ENCODE measurements at places on chromosomes 7 and 10.

GRCh38 chr10:104334965-104335650 lies 3.2 kb downstream of the ITPRIP start:
- no peak for DNase-seq

GRCh38 chr10:14507176-14507575 lies 176.5 kb upstream of the FRMD4A start:
- DNase-seq, result no peak

- DNase-seq, result no peak
Observed at GRCh38 chr7:135236727-135237126, 3.1 kb downstream of the STRA8 start.

DNA sequence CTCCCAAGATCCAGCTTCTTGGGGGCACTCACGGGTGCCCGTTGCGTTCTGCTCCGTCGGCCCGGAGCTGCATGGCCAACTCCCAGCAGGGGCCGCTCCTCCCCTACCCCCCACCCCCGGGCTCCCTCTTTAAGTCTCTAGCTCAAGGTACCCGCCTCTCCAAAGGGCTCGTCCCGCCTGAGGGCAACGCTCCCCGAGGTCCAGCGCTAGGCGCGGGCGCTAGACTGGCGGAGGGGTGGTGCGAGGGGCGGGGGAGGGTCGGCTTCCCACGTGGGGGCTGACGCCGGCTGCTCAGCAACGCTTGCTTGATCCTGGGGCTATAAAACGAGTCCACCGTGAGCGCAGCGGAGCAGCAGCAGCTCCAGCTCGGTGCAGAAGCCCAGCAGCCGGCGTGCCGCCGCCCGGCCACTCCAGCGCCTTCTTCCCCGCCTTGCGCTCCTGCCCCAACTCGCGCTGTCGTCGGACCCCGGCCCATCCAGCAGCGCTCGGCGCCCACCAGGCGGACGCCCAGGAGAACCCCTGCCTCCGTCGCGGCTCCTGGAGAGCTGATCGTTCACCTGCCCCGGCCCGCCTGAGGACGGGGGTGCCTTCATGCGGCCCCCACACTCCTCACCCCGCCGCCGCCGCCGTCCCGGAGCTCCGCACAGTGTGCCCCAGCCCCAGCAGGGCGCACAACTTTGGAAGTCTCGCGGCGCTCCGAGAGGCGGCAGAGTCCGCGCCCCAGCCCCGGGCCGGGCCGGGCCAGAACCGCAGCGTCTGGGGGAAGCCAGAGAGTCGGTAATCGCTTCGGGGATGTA lies at the start of gene ADRA2A:
Gene ADRA2A, plus strand, starts transcription at position 348 of the 797 bp plus-strand sequence. CDS start 968 bp downstream, outside the sequence.
- no peak for DNase-seq

DNA sequence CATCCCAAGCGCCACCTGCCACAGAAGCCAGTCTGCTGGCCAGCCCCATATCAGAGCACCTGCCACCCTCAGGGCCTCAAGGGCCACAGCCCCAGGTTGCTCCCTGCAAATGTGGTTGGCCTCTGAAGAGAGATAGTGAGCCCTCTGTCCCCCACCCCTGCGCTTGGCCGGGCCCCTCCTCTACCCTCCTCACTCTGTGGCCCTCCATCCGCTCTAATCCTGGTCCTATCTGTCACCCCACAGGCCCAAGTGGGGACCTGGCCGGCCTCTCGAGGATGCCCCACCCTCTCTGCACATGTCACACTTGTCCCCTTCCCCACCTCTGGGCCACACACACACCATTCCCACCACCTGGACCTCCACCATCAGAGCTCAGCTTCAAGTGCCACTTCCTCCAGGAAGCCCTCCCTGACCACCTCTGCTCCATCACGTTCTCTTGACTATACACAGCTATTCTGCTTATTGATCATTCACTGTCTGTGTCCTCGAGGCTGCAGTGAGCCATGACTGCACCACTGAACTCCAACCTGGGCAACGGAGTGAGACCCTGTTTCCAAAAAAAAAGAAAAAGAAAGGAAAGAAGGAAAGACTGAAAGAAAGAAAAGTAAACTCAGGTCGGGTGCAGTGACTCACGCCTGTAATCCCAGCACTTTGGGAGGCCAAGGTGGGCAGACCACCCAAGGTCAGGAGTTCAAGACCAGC lies 42.4 kb downstream of the TNRC18 start:
- DNase-seq, result no peak

GRCh38 chr10:3935933-3936359 lies 150.9 kb upstream of the KLF6 start:
- DNase-seq, result no peak

GRCh38 chr7:100632951-100633717 lies 8.2 kb downstream of the TFR2 start:
- no peak for DNase-seq

GRCh38 chr7:130994378-130995115 lies 260.5 kb upstream of the KLF14 start:
- DNase-seq, result no peak

DNA sequence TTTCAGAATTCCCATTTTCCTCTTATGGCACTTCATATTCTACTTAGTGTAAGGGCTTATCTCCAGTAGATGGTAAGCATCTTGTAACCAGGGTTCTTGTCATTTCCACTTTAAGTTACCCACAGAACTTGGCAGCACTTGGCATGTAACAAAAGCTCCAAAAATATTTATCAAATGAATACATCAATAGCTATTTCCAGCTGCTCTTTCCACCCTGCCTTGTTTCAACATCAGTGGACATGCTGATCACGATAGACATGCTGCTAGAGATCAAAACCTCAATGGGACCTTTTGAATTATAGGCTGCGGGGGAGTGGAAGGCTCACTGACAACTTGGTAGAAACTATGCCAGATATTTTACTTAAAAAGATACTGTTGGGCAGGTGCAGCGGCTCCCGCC lies 32.9 kb downstream of the HOXA1 start:
- no peak for DNase-seq

- DNase-seq, result no peak
Observed at GRCh38 chr7:134328900-134329299, 12.2 kb upstream of the SLC35B4 start.

GRCh38 chr10:44511601-44512000 lies 126.7 kb upstream of the CXCL12 start:
- no peak for DNase-seq

DNA sequence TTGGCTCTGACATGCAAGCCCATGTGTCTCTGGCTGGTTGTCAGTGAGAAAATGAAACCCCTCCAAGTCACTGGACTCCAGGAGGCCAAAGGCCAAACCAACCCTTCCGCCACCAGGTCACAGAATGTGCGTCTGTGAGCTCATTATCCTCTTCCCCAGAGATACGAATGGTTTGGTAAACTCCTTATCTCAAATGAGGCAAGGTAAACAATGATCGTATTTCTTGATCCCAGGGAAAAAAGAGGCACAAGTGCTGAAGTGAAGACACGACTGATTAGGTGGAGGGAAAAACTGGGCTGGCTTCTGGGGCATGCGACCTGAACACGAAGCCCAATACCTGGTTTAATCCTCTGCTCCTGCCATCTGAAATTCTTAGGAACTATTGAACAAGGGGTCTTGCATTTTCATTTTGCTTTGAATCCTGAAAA lies 70.6 kb upstream of the ARID5B start:
- DNase-seq, result no peak

DNA sequence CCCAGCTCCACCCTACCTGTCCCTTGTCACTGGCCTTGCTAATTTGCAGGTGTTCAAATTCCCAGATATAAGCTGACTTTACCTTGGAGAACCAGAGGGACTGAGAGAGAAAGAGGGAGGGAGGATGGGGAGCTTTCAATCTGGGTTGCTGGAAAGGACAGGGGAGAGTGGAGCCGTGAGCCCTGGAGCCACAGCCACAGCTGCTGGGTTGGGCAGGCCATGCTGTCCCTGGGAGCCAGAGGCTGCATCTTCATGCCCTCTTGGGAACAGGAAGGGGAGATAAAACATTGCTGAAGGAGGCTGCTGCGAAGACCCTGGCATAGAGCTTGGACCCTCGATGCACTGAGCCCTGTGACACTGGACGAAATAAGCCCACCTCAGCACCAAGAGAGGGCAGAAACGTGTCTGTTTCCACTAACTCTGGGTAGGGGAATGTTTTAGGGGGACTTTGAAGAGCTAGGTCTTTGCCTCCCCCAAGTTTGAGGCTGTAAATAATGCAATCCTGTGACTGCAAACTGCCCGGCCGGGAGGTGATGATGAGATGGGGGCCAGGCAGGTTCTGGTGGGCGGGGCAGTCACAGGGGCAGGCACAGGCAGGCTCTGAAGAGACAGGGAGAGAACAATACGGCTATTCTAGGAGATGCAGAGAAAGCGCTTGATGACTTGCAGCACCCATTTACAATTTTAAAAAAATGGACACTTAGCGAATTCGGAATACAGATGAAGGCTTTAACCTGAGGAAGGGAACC lies 5.8 kb upstream of the JAKMIP3 start:
- no peak for DNase-seq

DNA sequence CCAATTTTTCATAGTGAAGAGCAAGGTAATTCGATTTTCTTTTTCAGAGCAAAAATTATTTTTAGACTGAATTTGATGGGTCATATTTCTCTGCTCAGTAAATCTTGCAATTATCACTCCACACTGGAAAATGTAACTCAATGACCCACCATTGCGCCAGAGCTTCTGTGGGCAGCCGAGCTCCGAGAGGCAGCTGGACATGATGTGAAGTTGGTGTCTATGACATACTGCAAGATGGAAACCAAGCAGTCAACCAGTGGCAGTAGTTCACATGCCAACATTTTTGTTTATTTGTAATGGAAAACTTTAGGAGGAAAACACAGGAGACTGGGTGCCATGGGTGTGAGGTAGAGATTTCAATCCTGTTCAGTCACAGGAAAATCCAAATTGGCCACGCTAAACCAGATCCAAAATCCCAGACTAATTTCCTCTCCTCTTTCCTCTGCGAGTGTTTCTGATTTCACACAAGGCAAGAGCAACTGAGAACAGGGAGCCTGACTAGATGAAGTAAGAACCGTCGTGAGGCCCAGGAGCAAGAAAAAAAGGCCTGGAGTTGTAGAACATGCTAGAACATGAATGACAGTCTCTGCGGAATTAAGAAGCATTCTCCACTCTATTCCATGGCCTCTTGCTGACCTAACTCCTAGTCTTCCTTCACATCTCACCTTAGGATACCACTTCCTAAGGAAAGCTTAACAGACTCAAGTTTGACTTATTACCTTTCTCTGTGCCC lies 39.3 kb downstream of the CALD1 start:
- DNase-seq, result no peak

DNA sequence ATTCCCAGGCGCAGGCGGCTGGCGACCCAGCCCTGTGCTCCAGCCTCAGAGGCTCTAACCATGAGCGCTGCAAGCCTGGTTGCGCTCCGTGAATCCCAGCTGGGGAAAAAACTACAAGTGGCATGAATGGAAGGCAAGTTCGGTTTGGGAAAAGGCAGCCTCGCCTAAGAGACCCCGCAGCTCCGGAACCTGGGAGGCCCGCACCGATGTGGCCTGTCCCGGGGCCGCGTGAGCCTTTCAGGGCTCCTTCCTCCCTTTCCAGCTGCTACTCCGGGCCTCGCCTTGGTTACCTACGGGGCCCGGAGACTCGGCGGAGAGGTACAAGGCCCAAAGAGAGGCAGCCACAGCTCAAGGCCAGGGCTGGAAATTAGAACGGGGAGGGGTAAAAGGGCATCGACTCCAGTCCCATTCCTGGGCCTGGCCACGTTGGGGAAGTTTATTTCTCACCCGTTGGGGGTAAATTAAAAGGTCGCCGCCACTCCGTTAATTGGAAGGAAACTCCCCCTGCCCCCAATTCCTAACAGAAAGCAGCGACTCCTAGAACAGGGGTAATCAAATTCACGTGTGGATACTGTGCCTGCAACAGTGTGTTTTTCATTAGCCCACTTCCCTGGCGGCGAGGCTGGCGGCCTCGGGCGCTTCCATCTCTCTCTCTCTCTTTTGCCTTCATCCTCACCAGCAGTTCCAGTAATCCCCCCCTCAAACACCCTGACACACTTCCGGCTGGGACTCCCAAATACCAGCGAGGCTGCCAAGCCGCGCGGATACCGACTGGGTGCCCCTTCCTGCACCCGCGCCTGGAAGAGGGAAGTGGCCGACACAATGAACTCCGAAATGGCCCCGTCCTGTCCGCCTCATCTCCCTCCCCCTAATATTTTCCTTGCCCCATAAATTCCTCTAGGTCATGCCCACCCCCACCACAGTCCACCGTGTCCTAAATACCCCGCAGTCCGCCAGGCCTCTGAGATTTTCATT lies 1.5 kb upstream of the HOXA9 start:
- DNase-seq, result no peak

DNA sequence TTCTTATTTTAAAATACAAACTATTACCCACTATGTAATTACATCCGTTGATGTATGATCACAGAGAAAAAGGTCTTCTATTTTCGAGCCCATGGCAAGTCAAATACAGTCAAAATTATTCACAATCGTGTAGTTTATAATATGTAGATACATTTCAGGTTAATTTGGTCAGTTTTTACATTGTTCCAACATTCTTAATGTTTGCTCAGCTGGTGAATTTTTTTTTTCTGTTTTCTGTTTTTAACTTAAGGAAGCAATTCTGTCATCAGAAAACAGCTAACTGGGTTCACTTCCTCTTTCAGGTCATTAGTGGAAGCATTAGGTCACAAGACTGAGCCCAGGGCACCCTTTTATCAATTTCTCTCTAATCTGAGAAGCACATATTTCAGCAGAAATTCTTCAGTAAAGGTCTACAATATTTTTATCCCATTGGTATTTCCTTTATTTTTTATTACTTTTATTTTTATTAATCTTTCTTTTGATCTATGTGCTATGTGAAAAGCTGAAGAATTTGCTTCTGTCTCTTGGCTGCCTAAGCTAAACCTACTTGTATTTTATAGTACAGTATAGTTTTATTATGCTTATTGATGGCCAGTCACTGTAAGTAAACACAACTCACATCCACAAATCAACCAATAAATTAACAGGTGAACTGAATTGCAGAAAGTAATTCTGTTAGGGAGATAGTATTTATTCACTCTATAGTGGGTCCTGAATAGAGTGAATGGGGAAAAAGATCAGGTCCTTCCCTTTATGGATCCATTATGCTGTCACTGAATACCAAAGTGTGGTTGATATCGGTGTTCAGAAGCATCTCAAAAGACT lies 84.6 kb downstream of the ICA1 start:
- no peak for DNase-seq

DNA sequence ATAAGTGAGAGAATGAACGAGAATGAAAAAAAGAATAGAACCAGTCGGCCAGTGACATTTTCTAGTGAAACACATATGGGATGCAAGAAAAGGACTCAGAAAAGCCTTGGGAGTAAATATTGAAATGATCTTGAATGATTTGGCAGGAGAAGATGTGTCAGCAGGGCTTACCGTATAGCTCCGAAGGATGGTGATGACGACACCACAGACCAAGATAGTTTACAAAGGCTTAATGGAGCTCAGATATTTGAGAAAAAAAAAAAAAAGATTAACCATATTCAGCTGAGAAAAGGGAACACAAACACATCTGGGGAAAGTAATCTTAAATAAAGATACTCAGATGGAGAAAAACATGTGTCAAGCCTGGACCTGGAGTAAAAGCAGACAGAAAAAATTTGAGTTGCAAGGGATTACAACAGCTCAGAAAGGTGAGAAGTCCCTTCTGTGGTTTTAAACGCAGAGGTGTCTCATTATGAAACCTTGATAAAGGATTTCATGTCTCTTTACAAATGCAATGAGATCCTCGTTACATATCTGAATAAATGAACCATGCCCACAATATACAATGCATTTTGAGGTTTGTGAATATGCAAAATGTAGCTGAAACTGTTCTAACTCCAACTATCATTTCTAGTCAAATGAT lies 36.0 kb downstream of the DNAJB9 start:
- DNase-seq, result no peak
